Esophagus muscularis mucosa (tissue), 4 donors: ENCODE measurements at places on chromosomes 4 and X. TPM values are rescaled to one million over a fixed set of nuclear protein-coding genes. Genes with fewer than 3 reads are reported as not detected.

DNA sequence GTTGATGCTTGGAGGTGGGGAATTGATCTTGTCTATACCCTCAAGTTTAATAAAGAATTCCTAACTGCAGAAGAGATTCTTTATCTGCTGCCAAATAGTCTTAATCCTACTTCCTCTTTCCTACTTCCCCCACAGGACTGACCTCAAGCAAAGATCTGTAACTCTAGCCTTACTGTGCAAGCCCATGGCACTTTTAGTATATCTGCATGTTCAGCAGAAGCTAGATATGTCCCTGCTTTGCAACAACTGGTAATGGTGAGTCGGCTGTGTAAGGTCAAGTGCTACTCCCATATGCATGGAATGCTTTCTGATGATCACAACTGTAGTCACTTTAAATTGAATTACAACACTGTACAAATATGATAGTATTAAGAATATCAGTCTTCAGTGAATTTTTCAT lies 26.3 kb upstream of the PDS5A start:
- no peak for DNase-seq

GRCh38 chrX:30904186-30904585 lies 15.1 kb upstream of the TAB3 start:
- no peak for DNase-seq

- no peak for DNase-seq
Observed at GRCh38 chr4:42048394-42048793, 58.1 kb downstream of the SLC30A9 start.

DNA sequence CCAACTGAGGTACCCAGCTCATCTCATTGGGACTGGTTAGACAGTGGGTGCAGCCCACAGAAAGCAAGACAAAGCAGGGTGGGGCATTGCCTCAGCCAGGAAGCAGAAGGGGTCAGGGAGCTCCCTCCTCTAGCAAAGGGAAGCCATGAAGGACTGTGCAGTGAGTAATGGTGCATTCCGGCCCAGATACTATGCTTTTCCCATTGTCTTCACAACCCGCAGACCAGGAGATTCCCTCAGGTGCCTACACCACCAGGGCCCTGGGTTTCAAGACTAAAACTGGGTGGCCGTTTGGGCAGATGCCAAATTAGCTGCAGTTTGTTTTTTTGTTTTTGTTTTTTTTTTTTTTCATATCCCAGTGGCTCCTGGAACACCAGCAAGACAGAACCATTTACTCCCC lies 235.3 kb downstream of the TACR3 start:
- DNase-seq, result no peak

GRCh38 chr4:89757154-89757719 lies 79.7 kb downstream of the SNCA start:
- DNase-seq, result no peak

- no peak for DNase-seq
Observed at GRCh38 chrX:140434347-140434746, 70.5 kb downstream of the SOX3 start.

- DNase-seq, result no peak
Observed at GRCh38 chr4:102036619-102037376, 246.3 kb downstream of the BANK1 start.

- DNase-seq, result no peak
Observed at GRCh38 chr4:185787926-185788679, 23.9 kb downstream of the SORBS2 start.

- DNase-seq, result peak; percentile 97
Observed at GRCh38 chrX:49184294-49185281, 1.6 kb downstream of the PRICKLE3 start.

DNA sequence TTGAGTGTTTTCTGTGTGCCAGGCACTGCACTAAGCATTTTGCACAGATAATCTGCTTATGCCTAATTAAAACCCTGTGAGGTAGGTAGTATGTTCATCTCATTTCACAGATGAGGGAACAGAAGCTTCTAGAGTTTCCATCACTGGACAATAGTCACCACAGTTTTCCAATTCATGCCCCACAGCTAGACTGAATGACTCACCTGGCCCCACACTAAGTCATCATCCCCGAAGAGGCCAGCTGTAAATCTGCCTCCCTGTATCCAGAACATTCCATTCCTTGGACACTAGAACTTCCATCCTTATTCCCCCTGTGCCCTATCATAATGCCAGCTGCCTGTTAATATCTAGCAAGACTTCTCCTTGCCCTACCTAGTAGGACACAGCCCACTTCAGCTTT lies 40.9 kb upstream of the NYX start:
- no peak for DNase-seq

DNA sequence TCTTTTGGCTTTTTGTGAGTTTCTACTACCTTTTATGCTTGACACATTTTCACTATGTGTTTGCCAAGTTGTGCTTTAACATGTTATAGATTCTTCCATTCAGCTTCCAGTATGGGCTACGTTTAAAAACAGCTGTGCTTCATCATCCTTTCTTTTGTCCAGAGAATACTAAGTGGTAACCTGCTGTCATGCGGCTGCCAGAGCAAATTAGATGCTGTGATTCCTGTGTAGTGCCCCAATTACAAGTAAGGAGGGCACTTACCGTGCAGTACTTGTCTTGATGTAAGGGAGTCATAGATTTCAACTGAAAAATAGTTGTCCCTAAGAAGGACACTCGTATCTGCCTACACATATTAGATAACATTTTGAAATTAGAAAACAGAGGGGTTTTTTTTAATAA lies 531.8 kb upstream of the GALNTL6 start:
- no peak for DNase-seq

DNA sequence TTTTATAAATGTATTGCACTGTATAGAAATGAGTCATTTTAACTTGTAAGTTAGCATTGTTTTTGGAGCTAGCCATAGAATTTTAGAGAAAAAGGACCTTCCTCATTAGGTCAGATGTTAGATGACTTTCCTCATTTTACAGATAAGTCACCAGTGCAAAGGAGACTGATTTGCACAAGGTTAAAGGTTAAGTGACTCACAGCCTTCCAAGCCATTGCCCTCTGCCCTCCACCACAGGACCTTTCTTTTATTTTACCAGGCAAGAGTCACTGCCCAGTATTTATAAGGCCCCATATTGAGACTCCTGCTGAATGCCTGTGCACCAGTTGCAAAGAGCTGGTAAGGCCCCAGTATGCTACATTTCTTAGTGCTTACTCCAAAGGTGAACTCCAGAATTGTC lies 4.2 kb upstream of the ABCG2 start:
- no peak for DNase-seq

DNA sequence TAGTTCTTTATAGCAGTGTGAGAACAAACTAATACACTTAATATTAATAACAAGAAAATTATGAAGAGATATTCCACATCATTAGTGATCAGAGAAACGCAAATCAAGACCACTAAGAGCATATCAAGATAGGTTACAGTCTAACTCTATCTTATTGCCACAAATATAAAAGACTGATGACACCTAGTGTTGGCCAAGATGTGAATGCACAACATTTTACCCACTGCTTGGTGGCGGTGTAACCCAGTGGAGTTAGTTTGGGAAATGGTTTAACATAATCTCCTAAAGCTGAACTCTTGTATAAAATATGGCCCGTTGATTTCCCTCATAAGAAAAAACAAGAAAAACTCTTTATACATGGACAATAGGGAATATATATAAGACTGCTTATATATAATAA lies 92.4 kb downstream of the SLITRK2 start:
- no peak for DNase-seq

DNA sequence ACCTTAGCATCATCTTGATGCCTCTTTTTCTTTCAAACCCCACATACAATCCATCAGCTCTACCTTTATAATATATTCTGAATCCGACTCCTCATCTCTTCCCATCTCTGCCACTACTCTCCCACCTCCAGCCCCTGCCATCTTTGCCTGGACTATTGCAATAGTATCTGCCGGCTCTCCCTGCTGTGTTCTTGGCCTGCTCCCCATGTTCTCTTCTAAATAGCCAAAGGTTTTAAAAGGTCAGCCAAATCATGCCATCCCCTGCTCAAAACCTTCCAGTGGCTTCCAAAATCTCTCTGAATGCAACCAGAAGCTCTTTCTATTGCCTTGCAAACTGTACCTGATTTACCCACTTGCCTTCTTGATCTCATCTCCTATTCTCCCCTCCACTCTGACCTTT lies 266.0 kb downstream of the PTTG2 start:
- DNase-seq, result peak; percentile 26

GRCh38 chrX:20362268-20363267 lies 95.9 kb upstream of the RPS6KA3 start:
- no peak for DNase-seq

DNA sequence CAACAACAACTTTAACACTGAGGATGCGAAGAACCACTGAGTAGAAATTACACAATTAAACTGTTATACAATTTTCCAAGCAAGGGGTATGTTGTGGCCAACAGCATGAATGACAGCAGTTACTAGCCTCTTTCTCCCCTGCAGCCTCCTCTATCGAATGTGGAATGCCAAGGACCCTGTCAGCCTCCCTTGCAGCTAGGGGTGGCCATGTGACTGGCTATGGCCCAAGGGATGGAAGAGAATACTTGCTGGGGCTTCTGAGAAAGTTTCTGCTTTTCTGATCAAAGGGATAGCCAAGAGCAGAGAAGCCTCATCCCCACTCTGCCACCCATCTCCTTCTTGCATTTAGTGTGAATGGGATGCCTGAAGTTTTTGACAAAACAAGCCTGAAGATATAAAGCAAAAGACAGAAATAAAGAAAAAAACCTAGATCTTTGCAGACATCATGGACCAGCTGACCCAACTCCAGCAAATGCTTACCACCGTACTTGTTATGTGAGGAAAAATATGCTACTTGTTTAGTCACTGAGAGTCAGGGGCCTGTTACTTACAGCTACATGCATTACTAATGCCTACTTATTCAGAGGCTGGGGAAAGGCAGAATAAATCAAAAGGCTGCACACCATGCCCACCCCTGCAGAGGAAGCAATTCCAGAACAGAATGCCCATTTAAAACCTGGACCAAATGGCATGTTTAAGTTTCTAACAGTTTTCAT lies 32.0 kb downstream of the DCTD start:
- no peak for DNase-seq

- no peak for DNase-seq
Observed at GRCh38 chr4:127469542-127469941, 163.2 kb upstream of the INTU start.

- DNase-seq, result peak; percentile 92
Observed at GRCh38 chr4:13654162-13654797, 26.8 kb upstream of the BOD1L1 start.

DNA sequence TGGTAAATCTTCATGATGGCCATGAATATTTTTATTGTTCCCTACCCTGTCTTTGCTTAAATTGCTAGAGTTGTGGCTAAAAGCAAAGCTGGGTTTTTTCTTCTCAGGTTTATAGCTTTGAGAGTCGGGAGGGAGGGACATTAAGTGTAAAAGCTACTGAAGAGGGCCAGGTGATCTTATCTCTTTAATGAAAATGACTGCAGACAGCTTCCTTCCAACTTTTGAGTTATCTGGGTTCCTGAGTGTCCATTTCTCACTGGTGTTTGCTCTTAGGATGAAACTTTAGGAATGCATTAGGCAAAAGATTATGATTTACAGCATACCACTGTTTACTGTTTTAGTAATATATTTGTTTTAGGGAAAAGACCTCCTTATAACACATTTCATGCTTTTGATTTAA lies 187.7 kb downstream of the SHROOM3 start:
- DNase-seq, result no peak

DNA sequence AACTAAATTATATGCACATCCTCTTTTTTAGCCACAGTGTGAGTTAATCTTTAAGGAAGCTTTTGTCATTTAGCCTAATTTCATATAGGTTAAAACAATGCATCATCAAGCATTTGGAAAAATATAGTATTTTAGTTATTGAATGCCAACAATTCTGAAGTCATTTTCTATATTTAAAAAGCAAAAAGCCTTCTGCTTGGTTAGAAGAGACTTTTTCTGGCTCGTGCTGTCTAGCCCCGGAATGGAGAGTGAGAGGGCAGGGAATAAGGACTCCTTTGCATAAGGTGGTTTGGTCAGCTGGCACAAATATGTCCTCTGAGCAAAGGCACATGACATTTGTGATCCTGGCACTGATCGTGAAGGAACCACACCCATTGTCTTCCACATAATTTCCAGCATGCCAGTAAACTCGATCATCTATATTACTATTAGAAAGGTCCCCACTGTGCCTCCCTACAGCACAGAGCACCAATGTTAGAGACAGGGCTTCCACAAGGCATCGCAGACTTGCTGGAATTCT lies 393.7 kb upstream of the INTU start:
- no peak for DNase-seq

DNA sequence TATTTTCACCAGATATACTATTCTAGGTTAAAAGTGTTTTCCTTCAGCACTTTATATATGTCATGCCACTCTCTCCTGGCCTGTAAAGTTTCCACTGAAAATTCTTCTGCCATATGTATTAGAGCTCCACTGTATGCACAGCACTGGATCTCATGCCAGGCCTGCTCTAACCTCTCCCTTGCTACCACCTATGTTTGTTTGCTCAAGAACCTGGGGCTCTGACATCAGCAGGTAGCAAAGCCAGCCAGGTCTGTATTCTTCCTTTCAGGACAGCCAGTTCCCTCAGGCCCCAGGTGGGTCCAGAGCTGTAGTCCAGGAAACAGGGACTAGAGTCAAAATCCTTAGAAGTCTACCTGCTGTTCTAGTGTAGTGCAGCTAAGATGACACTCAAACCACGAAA lies 19.1 kb upstream of the MUC7 start:
- DNase-seq, result no peak

GRCh38 chr4:106614441-106614840 lies 245.9 kb upstream of the GIMD1 start:
- DNase-seq, result no peak

DNA sequence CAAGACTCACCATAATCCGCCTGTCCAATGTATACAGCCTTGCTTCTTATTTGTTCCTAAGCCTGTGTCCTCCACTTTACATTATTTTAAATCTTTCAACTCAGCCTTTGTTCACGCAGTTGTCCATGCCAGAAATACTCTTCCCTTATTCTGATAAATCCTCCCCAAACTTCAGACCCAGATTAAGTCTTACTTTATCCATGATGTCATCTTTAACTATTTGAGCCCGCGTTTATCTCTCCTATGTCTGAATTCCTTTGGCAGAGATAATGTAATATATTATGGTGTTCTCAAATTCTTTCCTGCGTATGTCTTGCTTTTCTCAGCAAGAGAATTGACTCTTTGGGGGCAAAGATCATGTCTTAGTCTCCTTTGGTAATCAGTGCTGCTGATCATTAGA lies 129.6 kb downstream of the LUZP4 start:
- DNase-seq, result no peak

- DNase-seq, result no peak
Observed at GRCh38 chr4:163395055-163395454, 51.4 kb downstream of the NPY5R start.

The HS3ST1 gene
- 7.5 TPM for total RNA-seq

The ARHGAP4 gene
- total RNA-seq, result 22.4 TPM

The MXRA5 gene
- total RNA-seq, result 3.8 TPM

The SPANXB1 gene
- total RNA-seq, result not detected

The HTRA3 gene
- 82.2 TPM for total RNA-seq

The TRAPPC2 gene
- total RNA-seq, result 14.1 TPM

The RAB40AL gene
- total RNA-seq, result 0.63 TPM

The CFP gene
- total RNA-seq, result 6.8 TPM

The SYN1 gene
- total RNA-seq, result 0.45 TPM

The NAT8L gene
- total RNA-seq, result 0.17 TPM

The PFKFB1 gene
- total RNA-seq, result not detected

The MAGEA11 gene
- not detected for total RNA-seq

The NHSL2 gene
- total RNA-seq, result 10.4 TPM

The STS gene
- total RNA-seq, result 4.8 TPM

The MAGEB2 gene
- total RNA-seq, result not detected

The SLC6A8 gene
- total RNA-seq, result 41.7 TPM
